ENCODE measurements at places on chromosomes 5 and 9.

DNA sequence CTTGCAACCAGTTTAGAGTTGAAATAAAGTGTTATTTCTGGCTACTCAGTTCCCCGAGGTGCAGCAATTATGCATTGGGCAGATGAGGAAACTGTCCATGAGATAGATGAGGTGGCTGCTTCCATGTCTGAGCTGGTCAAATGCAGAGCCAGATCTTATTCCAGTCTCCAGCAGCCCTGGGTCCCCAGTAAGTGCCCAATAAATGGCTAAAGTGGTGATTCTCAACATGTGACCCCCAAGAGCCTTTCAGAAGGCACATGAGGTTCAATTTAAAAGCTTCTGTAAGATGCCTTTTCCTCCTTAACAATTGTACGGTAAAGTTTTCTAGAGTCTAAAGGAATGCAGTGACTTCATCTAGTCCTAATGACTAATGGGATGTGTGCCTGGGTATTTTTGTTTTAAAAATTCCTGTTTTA, 17.5 kb downstream of the ATOX1 start:
- no peak for DNase-seq

DNA sequence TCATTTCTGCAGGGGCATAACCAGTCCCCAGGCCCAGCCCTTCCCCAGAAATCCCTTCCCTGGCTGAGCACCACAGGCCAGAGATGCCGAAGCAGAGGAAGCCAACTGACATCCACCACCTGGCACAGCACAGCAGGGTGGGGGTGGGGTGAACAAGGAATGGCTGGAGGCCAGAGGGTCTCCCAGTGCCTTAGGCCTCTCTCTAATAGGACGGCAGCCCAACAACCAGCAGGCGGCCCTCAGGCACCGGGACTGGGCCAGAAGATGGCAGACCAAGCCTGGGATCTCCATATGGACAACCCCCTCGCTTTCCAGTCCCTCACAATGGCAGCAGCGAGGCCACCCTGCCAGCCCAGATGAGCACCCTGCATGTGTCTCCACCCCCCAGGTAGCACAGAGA, 13.2 kb downstream of the PDLIM4 start:
- no peak for DNase-seq

GRCh38 chr5:67002832-67003684, 193.5 kb downstream of the CD180 start:
- DNase-seq: no peak

- no peak for DNase-seq
These were observed 1.3 kb downstream of the TRIM7 start for GRCh38 chr5:181203777-181204112.

DNA sequence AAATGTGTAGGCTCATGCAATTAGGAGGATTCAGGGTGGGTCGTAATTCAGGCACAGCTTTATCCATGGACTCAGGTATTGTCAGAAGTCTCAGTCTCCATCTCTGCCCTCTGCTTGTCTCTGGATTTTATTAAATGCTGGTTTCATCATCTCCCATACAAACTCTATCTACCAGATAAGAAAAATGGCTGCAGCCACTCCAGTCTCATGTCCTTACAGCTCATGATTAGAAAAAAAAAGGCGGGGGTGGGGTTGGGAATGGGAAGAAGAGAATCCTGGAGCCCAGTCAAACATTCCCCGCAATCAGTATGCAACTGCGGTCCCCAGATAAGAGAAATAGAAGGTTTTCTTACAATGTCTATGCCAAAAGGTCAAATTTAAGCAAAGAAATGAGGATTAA, 7.6 kb upstream of the FBXO38 start:
- DNase-seq: no peak

DNA sequence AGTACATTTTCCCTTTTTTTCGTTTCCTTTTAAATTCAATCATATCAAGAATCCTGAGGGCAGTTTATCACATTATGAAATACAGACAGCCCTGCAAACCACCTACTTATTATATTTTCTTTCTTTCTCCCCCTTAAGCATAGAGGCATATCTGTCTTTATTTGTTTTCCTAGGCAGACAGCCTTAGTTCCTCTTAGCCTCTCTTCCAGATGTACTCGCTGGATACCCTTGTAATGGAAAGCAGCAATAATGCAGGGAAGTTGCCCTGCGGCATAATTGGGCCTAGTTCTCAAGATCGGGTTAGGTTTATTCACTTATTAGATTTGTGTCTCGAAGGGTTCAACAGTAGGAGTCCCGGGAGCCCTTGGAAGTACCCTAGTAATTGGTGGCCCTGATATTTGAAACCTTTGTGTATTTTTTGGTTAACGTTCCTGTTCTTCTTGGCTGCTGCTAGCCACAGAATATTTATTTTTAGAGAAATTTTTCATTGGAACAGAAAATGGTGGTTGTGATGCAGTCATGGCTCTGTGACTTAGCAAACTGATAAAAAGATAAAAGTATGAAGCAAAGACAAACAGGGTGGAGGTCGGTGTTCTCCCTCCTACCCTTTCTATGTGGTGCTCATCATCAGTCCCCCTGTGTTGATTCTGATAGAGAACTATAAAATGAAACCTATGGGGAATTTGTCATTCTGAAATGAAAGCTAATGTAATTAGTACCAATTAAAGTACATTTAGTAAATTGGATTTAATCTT, 6.4 kb downstream of the TLE4 start:
- no peak for DNase-seq

- no peak for DNase-seq
These were observed 193.3 kb downstream of the TMEM38B start for GRCh38 chr9:105887679-105888078.

GRCh38 chr5:95729115-95730010, 1.8 kb upstream of the RHOBTB3 start:
- DNase-seq: no peak

DNA sequence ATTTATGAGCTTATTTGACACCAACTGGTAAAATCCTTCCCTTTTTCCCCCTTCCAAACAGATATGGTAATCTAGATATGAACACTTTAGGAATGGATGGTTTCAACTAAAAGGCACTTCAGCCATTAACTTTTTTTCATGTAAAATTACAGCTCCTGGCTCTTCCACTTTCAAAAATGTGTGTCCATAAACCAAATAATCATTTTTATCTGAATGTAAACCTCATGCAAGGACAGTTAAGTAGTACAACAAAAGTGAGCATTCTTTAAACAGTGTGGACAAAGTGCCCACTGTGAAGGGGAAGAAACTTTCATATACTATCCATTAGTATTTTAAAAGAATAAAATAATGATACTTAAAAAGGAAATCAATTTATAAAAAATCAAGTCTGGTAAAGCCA, 17.2 kb downstream of the RAB14 start:
- DNase-seq: no peak

DNA sequence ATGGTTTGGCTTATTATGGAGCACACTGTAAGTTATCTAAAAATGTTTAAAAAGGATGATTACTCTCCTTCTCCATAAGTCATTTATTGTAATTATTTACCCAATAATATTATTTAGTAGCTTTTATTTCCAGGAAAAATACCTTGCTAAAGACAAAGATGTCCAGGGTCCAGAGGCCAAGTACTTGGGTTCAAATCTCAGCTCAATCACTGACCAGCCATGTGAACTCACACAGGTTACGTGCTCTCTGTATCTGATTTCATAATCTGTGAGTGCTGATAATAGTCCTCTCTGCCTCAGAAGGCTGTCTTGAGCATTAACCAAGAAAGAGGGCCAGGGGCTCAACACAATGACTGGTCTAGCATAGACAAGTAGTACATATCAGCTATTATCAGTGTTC, 27.0 kb downstream of the ALDH1A1 start:
- no peak for DNase-seq

- DNase-seq: no peak
These were observed 225.6 kb downstream of the PCSK5 start for GRCh38 chr9:76115982-76116646.

- no peak for DNase-seq
These were observed 24.0 kb downstream of the ZDHHC11B start for GRCh38 chr5:760363-761058.

- no peak for DNase-seq
These were observed 115.6 kb downstream of the VCAN start for GRCh38 chr5:83586874-83587776.

DNA sequence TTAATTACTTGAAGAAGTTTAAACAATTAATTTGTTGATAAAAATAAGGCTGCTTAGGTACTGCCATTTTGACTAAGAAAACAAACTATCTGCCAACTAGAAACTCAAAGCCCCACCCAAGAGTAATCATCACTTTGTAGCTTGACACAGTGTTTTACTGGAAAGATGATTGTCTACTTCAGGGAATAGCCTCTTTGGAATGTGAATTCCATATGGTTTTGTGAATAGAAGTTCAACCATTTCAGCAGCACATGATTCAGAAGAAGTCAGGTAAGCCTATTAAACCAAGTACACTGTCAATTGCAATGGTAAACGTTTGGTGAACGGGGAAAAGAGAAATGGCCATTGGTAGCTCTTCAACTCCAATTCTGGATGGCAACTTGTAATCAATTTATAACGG, 55.2 kb downstream of the PLK2 start:
- no peak for DNase-seq

DNA sequence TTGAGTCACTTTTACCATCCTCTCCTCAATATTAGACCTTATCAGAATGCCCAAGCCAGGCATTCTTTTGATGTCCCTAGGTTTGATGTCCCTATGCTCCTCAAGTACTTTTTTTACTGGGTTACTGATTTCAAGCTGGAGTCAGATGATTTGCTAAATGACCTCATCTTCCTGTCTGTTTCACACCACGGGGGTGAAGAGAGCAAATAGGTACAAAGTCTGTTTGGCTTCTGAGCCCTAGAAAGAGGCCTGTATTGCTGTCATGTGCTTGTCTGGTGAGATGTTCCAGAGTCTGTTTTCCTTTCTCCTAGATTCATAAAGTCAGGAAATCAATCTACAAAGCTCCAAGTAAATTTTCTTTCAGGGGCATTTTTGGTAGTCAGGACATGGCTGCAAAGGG, 12.7 kb upstream of the DAB2 start:
- no peak for DNase-seq

Measured in activated T-cell treated with anti-CD3 and anti-CD28 coated beads for 4 hours (primary cell).